ENCODE measurements at places on chromosomes 4 and X.

GRCh38 chr4:74397748-74398426 is 32.9 kb downstream of the EREG start:
- DNase-seq = no peak

GRCh38 chr4:140870427-140870826 is 114.2 kb upstream of the TBC1D9 start:
- no peak for DNase-seq

GRCh38 chr4:27176400-27176799 is 315.8 kb downstream of the STIM2 start:
- DNase-seq = no peak

DNA sequence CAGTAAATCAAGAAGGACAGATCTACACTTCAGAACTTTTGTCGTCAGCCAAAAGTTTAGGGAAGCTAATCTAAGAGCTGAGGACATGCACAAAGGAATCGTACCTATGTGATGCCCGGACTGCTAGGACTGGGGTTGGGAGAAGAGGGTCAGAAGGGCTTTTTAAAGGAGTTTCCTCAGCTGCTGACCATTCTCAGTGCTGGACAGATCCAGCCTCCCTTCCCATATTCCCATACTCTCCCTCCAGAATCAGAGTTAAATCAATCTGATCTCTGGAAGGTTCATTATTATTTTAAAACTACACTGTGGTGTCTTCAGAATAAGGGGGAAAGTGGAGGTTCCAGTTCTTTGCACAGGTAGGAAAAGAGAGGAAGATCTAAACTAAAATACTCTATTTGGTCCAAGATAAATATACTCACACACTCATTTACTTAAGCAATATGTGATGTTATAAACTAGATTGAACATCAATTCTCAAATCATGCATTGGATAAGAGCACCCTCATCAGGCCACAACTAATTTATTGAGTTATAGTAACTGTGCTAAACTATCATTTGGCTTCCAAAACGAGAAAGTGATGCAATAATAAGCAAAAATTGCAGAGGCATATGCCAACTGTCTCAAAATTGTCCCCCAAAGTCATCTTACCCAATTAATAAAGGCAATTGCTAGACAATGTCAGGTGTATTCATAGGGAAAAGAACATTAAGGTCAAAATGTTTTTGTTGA is 124.7 kb downstream of the HNRNPD start:
- no peak for DNase-seq

DNA sequence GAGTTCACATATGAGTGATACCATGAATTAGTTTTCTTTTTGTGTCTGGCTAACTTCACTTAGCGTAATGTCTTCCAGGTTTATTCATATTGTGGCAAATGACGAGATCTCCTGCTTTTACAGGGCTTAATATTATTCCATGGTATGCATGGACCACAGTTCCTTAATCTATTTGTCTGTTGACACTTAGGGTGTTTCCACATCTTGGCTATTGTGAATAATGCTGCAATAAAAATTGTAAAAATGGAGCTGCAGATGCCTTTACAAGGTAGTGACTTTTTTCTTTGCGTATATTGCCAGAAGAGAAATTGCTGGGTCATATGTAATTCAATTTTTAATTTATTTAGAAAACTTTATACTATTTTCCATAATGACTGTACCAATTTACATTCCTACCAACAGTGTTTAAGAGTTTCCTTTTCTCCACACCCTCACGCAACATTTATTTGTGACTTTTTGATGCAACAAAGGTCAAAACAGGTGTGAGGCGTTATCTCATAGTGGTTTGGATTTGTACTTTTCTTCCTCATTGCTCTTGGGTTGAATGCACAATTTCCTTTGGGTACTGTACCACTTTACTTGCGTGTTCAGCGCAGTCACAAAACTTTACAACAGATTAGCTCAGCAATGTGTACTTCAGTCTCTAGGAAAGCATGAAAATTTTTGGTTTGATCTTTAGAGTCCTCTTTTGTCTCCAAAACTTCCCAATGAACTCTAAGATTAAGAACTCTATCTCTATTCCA is 240.8 kb downstream of the PPARGC1A start:
- DNase-seq = no peak

DNA sequence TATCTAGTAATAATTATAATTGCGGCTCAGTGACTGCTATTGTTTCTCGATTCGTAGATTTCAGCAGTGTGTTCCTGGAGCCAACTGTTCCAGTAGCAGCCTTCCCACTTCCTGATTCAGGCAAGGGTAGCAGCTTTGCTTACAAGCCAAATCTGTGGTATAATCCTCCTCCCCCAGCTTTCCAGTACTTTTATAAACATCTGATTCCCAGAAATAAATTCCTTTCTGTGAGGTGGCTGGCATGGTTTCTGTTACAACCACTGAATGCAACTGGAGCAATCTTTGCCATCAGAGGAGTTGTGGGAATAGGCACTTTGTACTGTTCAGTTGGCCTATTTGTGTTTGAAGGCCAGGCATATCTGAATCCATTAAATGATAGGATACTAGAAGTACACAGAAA is 80.0 kb downstream of the GLRA3 start:
- DNase-seq = no peak

DNA sequence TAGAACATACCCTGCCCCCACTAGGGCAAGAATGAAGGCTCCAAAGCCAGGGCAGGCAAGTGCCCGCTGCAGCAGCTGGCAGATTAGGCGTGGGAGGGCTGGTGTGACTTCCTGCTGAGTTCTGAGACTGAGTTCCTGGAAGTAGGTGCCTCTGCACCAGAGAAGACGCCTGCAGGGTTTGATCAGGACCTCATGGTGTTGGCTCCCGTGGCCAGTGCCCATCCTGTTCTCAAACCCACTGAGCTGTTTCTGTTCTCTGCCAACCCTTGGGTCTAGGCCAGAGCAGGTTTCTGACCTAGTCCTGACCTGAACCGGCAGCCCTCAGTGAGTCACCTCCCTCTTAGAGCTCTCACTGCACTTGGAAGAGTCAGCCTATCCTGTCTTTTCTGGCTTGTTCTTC is 220.7 kb downstream of the HS6ST2 start:
- DNase-seq = peak; percentile 0

- no peak for DNase-seq
Observed at GRCh38 chr4:1792832-1793495, at the start of gene FGFR3. Gene FGFR3, plus strand, starts transcription at chr4:1793293. Its CDS starts 642 bp downstream, at chr4:1793935.

DNA sequence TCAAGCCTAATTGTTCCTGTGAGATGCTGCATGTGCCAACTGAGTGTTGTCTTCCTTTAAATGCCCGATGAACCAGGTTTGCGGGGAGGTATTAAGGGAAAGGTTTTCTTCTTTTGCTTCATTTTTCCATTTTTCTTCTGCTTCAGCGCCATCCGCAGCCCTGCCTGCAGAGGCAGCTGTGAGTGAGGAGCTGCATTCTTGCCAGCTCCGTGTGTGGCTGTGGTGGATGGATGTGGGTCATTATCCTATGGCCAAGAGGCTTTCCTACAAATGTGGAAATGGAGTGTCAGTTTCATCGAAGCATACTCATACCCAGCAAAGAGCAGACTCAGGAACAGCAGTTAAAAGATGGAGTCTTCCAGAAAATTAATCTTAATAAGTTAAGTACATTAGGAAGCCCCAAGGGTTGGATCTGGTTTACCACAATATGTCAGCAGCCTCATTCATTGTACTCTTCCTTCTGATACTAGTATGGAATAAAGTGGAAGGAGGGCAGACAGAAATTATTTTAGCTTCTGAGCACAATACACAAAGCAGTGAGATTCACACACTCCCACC is 37.6 kb downstream of the TNIP3 start:
- no peak for DNase-seq

DNA sequence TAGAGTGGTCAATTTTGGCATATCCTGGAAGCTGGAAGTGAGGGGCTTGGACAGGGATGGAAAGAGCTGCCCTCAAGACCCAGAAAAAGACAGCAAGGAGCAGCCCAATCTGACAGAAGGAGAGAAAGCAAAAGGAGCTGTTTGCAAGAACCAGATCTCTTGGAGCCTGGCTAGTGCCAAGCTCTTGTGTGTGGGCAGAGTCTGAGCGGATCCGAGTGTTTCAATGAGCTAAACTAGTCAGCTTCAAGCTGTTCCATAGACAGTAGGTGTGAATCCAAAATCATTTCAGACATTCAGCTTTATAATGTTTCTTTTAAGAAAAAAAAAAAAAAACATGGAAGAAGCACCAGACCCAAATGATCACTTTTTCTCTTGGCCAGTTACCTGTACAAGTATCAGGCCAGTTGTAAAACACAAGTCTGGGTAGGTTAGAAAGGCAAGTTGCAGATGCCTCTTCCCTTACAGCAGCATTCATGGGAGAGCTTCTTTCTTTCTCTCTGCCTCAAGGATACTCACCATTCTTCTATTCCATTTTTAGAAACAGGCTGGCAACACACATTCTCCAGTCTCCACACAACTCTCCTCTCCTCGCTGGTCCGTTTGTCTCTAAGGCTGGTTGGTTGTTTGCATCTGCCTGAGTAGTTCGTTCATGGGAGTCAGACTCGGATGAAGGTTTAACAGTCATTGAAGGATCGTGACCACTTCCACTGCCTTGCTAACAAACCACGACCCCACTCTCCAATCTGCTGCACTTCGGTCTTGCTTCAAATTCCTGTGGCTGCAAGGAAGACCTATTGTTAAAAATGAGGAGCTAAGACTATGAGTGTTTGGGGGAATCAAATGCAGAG is 105.2 kb upstream of the GATB start:
- no peak for DNase-seq

DNA sequence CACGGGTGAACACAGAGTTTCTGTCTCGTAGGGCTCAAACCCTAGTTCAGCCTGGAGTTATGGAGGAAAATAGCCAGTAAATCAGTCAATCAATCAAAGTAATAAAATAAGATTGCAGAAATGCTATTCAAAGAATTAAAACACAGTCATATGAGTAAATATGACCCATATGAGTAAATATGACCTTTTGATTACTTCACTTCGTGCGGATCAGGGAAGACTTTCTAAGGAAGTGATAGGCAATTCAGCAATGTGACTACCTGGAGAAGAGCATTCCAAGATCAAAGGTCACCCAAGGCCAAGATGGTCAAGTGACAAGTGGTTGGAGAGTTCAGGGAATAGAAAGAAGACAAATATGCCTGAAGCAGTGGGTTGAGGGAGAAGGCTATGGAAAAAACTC is 722.6 kb downstream of the ADGRL3 start:
- DNase-seq = no peak

GRCh38 chrX:3651277-3651676 is 62.2 kb downstream of the PRKX start:
- DNase-seq = no peak

- no peak for DNase-seq
Observed at GRCh38 chrX:132258509-132258908, 39.3 kb upstream of the RAP2C start.

DNA sequence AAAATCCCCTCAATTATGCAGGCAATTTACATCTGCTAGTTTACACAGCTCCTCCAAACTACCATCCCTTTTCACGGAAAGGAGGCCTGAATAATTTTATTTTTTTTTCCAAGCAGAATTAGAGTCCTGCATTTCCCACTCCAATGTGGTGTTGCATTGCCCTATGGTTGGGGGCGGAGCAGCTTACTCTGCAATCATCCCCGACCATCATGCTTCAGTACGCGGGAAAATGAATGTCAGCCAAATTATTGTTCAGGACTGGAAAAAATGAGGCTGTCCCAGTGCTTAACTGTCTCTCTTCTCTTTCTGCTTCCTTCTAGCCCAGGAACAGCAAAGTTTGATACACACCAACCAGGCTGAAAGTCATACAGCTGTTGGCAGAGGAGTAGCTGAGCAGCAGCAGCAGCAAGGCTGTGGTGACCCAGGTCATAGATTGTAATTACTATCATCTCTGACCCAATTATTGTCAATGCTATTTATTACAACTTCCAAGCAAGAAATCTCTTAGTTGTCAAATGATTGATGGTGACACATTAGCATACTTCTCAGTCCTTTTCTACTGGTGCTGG is 28.3 kb downstream of the MMRN1 start:
- DNase-seq = no peak

DNA sequence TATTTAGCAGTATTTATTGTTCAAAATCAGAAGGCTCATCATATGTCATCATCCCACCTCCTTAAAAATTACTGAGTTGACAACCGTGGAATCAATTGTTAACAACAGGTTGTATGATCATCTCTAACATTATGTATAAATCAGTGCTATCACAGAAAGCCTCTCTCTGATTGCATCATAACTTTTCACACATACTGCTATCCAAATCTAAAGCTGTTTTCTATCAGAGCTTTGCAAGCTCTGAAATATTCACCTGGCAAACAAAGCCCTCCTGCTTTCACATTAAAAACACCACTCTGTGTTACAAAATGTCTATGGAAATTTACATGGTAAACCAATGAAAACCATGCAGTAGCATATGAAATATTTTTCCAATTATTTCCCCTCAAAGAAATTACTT is 310.0 kb downstream of the PDGFC start:
- DNase-seq = no peak

GRCh38 chr4:79015411-79015810 is 76.2 kb upstream of the PAQR3 start:
- no peak for DNase-seq

DNA sequence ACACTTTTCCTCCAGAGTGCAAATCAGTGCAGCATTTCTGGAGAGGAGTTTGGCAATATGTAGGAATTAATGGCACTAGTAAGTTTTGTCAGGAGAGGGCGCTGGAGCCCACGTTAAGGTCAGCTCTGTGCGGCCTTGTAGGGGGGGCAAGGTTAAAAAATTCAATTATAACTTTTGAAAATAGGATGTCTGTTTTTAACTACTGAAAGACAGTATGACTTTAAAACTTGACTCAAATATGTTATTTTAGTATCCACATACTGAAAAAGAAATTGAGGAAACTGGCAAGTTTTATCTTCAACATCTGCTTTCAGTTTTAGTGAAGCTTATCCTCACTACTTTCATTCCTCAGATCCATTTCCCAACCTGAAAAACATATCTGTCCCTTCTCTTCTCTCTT is 30.9 kb upstream of the HSD17B13 start:
- DNase-seq = no peak

DNA sequence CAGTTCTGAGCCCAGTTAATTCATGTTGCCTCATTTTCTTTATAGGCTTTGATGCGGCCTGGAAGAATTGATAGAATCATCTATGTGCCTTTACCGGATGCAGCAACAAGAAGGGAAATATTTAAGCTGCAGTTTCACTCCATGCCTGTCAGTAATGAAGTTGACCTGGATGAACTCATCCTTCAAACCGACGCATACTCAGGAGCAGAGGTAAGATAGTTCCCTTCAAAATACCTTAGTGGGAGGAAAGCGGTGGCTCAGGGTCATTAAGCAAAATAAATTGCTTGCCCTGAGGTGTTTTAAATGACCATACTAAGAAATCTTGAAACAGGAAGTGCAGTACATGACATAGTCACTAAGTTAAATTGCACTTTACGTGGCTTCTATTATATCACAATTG is 140.6 kb upstream of the SPRY1 start:
- no peak for DNase-seq

DNA sequence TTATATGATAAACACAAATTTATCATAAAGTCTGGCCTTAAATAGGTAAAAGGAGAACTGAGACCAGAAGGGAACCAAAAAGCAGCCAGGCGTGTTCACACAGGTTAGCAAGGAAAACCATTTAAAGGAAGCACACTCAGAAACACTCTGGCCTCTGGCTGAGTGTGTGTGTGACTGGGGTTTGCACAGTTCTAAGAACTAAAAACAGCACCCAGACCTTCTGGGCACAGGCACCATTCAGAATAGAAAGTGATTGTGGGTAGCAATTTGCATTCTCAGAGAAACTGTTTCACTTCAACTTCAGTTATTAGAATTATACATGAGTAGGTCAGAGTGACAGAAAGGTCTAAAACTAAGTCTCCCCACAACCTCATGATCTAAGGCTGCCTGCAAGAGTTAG is 10.0 kb downstream of the GPR82 start:
- no peak for DNase-seq

Data from stimulated activated CD4-positive, alpha-beta T cell treated with anti-CD3 and anti-CD28 coated beads, Interleukin-1b, Interleukin-23, amount 100 ng/mL, for 1 hour (primary cell).